CD4-positive, alpha-beta T cell (primary cell): ENCODE measurements at places on chromosomes 16 and 17. TPM values are rescaled to one million over a fixed set of nuclear protein-coding genes. Genes with fewer than 3 reads are reported as not detected.

Gene TP53TG3B
- not detected for total RNA-seq

Gene GAN
- total RNA-seq = 4.5 TPM

Gene MARCHF10
- not detected for total RNA-seq

Gene TNFRSF17
- not detected for total RNA-seq

Gene ZPBP2
- total RNA-seq = not detected

Gene CCDC40
- 0.64 TPM for total RNA-seq

Gene ACSM2A
- total RNA-seq = not detected

Gene C1QTNF1
- not detected for total RNA-seq

Gene USP43
- total RNA-seq = 0.17 TPM

- DNase-seq = no peak
Measured at GRCh38 chr16:78761427-78761826, 662.0 kb downstream of the WWOX start.

GRCh38 chr16:83212301-83212841 is 585.6 kb downstream of the CDH13 start:
- no peak for DNase-seq

- DNase-seq = no peak
Measured at GRCh38 chr16:81210807-81211206, 27.7 kb upstream of the BCO1 start.

DNA sequence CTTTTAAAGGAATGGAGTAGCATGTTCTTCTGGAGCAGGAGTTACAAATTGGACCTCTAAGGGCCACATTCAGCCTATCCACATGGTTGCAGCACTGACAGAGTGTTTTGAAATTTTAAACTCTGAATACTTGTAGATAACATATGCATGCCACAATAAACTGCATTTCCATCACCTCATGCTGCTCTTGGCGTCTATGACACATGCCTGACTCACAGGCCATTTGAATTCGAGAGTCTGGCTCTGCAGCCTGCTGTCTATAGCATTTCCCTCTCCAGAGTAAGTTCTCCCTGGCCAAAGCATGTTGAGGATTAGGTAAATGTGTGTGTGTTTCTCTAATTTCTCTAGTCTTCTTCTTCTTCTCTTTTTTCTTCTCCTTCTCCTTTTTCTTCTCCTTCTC is 28.7 kb upstream of the MYOCD start:
- DNase-seq = no peak

DNA sequence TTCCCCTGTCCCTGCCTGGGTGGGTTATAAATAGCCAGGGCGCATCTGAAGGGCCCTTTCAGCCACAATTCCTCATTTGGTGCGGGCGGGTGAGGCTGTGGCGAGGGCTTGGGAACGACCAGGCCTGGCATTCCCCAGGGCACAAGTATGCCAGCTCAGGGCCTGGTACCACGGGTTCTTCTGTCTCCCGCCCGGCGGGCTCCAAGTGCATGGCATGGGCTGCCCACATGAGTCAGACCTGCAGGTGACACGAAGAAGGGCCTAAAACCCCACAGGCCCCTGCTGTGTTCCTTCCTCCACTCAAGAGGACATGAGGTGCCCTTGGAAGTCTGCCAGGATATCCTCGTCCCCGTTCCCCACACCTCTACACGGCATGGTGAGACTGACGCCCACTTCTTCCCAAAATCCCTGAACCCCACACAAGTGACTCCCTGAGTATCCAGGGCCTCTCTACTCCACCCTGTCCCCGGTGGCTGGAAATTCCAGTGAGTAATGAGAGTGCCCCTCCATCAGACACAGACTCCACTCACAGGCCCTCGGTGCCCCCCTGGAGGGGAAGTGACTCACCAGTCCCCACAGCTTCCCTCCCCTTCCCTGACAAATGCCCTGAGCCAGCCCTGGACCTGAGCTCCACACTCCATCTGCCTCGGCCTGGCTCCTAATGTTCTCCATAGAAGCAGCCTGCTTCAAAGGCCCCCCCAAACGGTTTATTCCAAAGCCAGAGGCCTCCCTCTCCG is 68.8 kb downstream of the ABR start:
- no peak for DNase-seq

DNA sequence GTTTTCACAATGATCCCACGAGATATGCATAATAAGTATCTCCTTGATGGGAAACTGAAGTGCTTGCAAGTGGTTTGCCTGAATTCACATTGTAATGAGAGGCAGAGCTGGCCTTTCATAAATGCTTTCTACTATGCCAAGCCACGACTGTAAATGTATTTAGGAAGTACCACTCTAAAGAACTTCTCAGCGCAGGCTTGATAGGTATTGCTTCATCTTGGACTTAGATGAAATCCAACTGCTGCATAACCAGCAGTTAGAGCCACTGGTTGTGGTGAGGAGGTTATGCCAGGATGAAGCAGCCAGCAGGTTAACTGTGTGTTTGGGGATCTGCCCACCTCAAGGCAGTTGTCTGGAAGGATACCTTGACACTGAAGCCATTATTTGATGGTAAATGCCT is 26.8 kb downstream of the MARCHF10 start:
- no peak for DNase-seq

DNA sequence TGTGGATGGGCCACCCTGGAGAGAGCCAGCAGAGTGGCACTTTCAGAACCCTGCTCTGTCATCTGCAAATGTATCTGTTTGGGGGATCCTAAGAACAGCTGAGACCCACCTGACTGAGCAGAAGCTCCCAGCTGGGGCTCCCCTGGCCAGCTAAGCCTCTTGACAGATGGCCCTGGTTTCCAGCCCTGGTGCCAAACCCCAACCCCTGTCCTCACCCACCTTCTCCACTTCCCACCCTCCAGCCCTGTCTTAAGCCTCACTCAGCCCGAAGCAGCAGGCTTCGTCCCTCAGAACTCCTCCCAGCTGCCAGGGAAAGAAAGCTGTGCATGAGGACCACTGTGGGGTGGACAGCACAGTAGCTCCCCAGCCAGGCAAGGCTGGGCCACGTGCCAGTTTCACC is 3.5 kb upstream of the KRT9 start:
- no peak for DNase-seq

DNA sequence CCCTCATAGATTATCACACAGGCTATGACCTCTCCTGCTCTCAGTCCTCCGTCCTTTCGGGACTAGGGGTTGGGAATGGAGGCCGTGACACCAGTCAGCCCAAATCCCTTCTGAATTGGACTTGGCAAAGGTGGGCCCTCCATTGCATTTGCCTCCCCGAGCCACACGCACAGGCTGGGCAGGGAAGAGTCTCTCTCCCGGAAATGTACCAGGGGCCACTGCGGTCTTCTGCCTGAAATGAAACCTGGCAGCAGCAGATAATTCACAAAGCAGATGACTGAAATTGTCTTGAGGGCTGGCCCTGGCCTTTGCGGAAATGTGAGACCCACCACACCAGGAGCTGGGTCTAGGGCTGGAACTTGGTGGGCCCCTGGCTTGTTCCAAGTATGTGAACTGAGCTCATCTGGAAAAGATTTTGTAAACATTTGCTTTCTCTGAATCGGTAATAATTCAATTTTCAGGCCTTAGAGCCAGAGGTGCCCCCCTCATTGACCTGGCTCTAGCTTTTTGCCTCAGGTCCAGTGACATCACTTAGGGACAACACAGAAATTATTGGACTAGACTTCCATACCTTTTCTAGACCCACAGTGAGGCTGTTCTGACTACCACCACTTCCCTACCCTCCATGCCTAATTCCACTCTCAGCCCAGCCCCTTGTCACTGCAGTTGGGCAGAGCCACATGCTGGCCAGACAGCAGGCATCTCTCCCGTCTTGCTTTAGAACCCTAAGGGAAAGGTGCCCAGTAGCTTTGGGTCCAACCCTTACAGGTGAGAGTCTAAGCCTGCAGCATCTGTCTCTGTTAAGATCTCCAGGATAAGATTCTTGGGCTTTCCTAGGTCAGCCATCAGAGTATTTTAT is 75.2 kb downstream of the CCDC182 start:
- no peak for DNase-seq

- DNase-seq = no peak
Measured at GRCh38 chr16:79573884-79574283, 26.7 kb downstream of the MAF start.

GRCh38 chr17:46191322-46192188 is 1.7 kb downstream of the KANSL1 start:
- peak; percentile 46 for DNase-seq

DNA sequence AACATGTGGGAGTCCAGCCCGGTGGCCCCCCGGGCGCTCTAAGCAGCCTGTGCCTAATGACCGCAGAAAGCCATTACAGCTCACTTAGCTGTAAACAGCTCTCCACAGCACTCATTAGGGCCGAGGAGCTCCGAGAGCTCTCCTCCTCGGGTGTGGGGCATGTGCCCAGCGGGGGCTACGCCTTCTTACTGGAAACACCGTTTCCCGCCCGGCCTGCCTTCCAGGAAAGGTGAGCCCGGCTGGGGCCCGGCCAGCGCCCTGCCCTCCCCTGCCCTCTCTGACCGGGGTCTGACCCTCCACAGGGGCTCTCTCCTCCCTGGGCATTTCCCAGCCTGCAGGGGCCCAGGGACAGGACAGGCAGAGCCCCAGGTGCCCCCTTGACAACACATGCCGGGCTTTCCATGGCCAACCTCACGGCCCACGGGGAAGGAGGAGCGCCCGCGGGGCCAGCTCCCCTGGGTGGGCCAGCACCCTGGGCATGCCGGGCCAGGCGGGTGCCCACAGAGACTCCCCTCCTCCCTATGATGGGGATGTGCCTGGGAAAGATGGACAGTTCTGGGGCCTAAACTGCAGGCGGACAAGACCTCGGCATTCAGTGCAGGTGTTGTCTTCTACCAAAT is 72.6 kb downstream of the SDK2 start:
- DNase-seq = no peak

DNA sequence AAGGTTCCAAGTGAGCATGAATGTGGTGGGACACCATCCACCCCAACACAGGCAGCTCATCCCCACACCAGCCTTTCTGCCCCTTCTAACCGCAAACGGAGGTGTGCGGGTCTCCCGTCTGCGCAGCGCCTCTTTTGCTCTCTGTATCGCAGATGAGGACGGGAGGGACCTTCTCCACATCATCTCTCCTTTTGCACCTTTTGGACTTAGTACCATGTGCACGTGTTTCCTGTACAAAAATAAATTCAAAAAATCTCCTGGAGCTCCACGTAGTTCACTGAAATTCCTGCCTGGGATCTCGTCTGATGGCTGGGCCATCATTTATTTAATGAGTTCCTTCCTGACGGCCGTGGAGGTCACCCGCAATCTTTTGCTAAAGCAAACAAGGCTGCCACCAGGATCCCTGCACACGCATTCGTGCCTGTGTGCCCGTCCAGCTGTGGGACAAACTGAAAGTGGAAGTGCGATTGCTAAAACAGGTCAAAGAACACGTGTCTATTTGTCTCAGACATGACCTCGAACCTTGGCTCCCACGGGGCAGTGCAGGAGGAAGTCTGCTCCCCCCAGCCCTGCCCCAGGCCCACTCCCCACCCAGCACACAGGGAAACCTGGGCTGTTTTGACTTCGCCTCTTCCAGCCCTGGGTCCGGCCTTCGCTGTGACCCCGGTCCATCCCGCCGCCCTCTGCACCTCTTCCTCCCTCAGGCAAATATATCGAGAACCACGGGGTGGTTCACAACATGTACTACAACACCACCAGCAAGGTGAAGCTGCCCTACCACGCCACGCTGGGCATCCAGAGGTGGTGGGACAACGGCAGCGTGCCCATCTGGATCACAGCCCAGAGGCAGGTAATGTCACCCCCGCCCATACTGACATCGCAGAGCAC is 2.3 kb downstream of the ENPP7 start:
- no peak for DNase-seq

DNA sequence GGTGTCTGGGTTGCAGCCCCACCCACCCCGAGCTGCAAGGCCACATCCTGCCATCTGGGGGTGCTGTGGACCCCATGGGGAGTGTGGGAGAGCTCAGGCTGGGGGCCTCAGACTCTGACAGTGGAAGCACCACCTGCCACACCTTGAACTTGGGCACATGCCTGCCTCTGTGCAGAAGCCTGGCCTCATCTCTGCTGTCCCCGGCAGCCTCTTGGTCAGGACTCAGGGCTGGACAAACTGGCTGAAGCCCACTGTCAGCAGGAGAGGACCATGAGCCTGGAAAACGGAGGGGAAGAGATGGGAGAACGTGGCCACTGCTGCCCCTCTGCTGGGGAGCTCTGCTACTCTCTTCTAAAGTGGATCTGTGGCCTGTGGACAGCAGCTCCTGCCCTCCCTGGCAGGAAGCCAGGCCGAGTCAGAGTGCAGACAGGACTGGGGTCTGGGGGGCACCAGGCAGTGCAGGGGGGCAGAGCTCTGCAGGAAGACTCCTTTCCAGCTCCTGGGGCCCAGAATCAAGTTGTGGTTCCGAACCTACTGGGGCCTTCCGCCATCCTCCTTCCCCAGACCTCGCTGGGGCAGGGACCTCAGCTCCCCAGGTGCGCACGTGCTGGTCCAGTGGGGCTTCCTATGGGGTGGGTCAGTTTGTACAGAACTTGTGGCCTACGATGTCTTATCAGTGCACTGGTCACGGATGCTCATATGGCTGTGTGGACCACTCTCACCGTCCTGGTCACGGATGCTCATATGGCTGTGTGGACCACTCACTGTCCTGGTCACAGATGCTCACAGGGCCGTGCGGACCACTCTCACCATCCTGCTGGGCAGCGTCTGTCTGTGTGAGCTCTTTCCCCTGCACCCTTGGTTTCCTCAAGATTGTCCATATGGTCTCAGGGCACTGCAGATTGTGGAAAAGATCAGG is 207.7 kb downstream of the LAT start:
- no peak for DNase-seq

DNA sequence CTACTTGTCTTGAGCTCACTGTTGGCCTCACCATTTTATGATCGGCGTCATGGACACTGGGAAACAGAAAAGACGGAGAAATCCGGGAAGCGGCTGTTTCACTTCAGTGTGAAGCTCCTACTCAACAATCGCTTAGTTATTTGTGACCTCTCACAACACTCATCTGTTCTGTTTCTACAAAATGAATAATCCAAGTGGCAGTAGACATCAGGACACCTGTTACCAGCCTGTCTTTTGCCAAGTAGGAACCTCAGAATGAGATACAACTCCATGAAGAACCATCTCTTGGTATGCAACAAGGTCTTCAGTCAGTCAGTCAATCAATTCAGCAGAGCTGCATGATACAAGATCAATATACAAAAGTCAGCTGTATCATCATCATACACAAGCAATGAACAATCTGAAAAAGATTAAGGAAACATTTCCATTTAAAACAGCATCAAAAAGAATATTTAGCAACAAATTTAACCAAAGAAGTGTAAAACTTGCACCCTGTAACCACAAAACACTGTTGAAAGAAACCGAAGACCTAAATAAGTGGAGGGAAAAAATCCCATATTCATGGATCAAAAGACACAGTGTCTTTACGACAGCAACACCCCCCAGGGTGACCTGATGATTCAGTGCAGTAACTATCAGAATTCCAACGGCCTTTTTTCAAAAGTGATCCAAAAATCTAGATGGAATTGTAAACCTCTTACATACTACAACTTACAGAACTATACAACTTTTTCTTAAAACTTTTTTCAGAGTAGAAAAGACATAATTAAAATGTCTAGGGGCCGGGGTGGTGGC is 63.4 kb downstream of the ANKRD11 start:
- no peak for DNase-seq
